NB4 (cell line): ENCODE measurements at places on chromosomes 1 and 21.

DNA sequence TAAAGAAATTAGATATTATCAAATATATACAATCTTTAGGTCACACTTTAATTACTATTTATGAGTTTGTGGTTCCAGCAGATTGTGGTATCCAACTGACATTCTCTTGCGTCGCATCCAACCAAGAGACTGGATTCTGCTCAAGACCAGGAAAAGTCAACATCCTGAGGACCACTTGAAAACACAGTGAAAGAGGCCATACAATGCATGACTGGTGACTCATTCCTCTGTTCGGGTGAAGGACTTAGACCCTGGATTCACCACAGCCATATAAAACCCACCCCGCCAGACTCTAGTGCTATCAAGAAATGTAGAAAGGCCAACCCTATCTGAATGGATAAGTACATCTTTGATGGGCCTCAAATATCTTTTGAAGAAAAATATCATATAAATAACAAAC is 14.5 kb upstream of the CFHR4 start:
- no peak for DNase-seq

GRCh38 chr1:33895976-33896375 is 32.1 kb downstream of the HMGB4 start:
- DNase-seq: no peak

DNA sequence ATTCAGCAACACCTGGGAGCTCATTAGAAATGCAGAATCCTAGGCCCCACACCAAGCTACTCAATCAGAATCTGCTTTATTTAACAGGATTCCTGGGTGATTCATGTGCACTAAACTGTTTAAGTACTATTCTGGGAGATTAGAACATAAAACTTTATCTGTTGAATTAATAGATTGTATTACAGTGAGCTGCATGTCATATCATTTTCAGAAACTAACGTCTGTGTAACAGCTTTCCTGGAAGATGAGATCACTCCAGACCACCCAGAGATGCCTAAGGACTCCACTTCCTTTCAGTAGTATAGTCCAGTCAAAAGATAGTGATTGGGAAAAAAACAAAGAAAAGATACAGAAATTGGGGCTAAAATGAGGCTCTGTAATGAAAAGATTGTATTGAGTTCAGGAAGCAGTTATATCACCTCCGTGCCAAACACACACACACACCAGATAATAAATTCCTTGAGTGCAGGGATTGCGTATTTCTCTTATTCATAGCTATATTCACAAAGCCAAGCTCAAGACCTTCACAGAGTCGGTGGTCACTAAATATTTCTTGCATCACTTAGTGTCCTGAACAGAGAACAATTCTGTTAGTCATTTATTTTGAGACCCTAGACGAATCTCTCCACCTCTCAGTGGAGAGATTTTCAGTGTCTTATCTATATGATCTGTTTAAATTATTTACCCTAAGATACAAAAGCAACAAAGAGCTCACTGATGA is 178.2 kb downstream of the DSCAM start:
- no peak for DNase-seq

GRCh38 chr1:22628698-22629444 is 7.6 kb upstream of the C1QA start:
- DNase-seq: no peak

- DNase-seq: no peak
Observed at GRCh38 chr1:216071262-216071661, 352.0 kb downstream of the USH2A start.

GRCh38 chr1:200699871-200700270 is 30.2 kb upstream of the DDX59 start:
- DNase-seq: peak; percentile 92

- no peak for DNase-seq
Observed at GRCh38 chr21:35075546-35075945, 26.4 kb upstream of the RUNX1 start.

GRCh38 chr1:88655140-88655539 is 28.9 kb upstream of the PKN2 start:
- no peak for DNase-seq

DNA sequence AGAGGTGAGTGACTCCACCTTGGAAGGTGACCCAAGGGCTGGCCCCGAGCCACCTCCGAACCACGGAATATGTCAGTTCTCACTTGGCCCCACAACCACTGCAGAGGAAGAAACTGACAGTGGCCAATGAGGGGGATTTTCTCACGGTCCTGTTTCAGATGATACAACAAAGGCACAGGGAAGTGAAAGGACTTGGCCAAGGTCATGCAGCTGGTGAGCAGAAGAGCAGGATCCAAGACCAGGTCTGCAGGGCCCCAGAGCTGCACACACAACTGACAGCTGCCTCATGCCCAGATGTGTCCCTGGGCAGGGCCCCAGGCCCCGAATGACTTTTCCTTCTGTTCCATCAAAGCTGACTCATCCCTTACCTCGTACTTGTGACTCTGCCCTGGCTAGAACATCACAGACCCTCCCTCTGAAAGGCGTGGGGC is 25.8 kb upstream of the EVA1B start:
- DNase-seq: peak; percentile 18

DNA sequence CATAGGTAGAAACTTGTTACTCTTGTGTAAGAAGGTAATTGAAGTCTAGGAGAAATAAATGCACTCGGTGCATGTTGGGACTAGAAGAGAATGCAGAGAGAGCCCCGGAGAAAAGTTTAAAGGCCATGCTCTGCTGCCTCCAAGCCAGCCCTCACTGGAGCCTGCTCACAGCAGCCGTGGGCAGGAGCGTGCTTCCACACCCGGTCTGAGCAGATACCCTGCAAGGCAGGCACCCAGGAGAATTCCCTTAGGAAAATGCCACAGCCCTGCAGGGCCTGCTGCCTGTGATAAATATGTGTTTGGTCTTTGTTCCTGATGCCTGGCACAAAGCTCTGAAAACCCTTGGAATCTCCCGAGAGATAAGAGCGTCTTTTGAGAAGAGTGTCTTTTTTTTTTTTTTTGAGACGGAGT is 22.8 kb downstream of the C2CD2 start:
- DNase-seq: no peak

DNA sequence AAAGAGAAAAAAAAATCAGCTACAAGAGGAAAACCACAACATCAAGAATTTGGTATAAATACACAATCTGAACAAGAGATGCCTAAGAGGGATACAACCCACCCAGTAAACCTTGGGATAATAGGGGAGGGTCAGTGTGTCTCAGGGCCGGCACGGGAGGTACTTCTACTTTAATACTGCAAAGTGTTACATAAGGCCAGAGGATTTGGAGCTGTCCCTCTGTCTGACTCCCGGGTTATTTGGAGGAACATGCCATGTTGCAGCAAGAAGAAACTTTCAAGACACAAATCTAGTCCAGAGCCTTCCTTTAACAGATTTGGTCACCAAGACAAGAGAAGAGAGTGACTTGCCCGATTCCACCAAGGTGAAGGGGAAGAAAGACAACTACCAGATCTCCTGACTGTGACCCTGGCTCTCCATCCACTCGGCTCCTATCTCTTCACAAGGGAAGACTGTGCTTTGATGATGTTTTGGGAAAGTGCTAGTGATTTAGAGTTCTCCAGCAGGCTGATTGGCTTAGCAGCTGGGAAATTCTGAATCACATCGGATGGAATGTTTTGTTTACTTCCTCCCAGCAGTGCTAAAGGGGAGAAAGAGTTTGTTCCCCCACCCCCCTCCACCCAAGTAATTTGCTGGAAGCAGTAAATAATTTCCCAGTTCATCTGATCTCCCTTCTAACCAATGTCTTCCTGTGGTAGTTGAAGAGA is 29.3 kb downstream of the SGIP1 start:
- DNase-seq: no peak

DNA sequence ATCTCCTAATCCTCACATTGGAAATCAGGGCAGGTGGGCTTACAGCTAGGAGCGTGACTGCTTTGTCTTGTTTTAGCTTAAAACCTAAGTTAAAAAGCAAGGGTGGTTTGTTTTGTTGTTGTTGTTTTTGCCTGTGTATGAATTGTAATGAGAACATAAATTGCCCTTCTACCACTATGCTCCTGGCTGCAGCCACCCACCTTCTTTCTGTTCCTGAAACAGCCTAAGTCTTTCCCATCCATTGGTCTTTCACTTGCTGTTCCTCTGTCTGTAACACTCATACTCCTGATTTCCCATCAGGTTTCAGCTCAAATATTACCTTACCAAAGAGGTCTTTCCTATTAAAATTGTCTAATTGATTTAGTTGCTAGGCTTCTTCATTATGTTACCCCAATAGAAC is 604 bp upstream of the TMEM79 start:
- no peak for DNase-seq

GRCh38 chr1:202688401-202688800 is 21.9 kb downstream of the SYT2 start:
- no peak for DNase-seq

DNA sequence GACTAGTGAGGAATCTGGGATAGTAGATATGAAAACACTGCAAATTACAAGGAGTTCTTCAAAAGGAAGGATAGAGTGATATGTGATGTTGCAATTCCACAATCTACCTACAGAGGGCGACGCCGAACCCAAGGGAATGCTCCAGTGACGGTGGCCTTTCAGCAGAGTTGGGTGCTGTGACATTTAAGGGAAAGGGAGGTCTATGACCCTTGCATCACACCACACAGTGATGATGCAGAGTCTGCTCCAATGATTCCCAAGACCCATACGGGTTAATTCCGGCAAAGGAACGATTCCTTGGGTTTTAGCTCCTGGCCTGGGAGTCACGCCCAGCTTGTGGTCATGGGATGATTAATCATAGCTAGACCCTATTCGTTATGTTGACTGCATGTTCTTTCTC is 123.0 kb upstream of the IGSF21 start:
- peak; percentile 48 for DNase-seq

- DNase-seq: peak; percentile 93
Observed at GRCh38 chr1:161766102-161766981, at the start of gene ATF6. TSS of gene ATF6 (plus strand) at chr1:161766320. CDS start at chr1:161766361, 41 bp downstream.

DNA sequence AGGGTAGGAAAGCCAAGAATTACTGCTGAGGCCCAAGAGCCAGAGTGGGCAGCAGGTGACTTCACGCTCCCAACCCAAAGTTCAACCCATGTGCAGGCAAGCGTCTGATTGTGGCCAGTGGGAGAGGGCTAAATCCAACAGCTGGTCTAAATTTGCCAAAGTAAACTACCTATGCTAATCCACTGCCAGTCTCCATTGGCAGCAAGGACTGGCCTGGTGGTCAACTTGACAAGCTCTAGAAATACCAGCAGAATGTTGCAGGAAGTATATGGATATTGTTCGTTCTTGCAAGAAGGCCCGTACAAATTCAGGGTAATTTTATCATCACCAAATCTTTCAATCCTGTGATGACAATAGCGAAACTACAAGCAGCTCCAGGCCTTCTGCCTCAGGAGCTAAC is 1.5 kb downstream of the TMEM63A start:
- DNase-seq: no peak

DNA sequence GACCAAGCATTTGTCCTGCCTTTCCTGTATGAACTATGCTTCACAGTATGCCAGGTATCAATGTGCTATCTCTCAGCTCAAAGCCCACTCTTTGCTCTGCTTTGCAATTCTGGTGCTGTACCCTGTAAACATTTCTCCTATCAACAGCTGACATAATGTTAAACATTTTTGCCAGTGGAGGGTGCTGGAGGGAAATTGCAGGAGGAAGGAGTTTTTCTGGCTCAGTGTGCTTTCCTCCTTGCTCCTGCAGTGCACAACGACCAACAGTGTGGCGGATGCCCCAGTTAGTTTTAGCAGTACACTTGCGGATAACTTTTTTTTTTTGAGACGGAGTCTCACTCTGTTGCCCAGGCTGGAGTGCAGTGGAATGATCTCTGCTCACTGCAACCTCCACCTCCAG is 67.1 kb upstream of the PTGFRN start:
- no peak for DNase-seq

- peak; percentile 88 for DNase-seq
Observed at GRCh38 chr1:183896466-183897048, 91.6 kb downstream of the RGL1 start.

GRCh38 chr1:200740571-200741208 is 2.0 kb downstream of the CAMSAP2 start:
- no peak for DNase-seq

DNA sequence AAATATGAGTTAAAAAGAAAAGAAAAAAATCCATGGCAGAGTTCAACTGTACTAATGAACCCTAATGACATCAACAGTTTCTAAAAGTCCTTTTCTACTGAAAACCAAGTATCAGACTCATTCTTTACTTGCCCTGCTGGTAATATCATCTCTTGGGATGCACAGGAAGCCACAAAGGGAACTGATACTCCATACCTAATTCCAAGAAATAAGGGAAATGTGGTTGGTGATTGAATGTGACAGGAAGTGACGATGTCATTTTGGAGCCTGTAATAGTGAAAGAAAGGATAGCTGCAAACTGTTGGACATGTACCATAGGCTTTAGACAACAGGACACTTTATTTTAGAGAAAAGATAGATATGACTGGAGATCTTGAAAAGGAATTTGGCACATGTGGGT is 98.7 kb upstream of the VAV3 start:
- DNase-seq: peak; percentile 20

GRCh38 chr1:202349206-202349928 is 868 bp downstream of the PPP1R12B start:
- peak; percentile 45 for DNase-seq

DNA sequence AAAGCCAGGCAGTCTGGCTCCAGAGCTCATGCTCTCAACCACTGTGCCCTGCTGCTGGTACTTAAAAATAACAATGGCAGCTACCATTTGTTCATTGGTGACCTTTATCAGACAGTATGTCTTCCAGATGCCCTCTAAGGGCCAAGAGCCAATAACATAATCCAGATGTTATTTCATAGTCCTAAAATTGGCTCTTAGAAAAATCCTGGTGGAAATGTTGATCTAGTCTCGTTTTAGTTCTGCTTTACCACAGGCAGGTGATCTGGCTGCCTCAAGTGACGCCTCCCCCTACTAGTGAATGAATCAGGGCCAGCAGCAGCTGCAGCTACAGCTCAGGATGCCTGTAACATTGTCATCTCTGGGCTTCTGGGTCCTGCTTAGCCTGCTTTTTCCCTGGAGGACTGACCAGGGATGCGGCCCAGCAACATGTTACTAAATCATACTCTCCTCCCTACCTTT is 12.6 kb upstream of the HMGN2 start:
- no peak for DNase-seq

GRCh38 chr1:8847990-8848389 is 30.5 kb downstream of the ENO1 start:
- DNase-seq: no peak

DNA sequence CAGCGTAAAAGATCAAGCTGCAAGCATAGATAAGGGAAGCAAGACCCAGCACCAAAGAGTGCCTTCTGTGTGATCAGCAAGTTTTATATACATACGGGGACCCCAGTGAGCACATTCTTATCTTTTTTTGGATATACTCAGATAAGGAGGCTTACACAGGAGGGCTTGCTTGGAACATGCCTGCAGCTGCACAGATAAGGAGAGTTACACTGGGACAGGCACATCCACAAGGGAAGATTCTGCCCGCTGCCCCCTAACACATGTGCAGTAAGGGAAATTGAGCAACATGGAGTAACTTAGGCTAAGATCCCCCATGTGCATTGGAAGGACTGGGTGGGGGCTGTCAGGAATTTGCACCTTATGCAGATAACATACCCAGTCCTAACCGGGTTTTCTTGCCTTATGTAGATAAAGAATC is 1334.8 kb downstream of the MRPL39 start:
- DNase-seq: no peak

- no peak for DNase-seq
Observed at GRCh38 chr1:156905176-156905575, 11.7 kb downstream of the PEAR1 start.
